ENCODE measurements at places on chromosomes 1 and 21.

GRCh38 chr1:24126018-24126671 lies 14.2 kb upstream of the MYOM3 start:
- no peak for DNase-seq

DNA sequence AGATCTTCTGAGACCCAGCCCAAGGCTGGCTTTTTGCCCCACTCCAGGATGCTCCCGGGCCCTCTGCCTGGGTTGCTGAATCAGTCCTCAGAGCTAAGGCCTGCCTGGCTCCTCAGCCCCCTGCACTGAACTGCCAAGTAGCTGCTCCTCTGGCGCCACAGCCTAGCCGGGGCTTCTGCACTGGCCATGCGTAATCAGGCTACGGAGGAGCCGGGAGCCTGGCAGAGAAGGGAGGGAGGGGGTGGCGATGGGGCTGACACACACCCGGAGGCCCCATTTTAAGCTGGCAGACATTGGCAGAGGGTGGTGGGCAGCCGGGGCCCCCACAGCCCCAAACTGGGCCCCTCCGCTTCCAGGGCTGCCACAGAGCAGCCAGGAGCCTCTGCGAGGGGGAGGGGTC lies 38.7 kb downstream of the ALPL start:
- no peak for DNase-seq

DNA sequence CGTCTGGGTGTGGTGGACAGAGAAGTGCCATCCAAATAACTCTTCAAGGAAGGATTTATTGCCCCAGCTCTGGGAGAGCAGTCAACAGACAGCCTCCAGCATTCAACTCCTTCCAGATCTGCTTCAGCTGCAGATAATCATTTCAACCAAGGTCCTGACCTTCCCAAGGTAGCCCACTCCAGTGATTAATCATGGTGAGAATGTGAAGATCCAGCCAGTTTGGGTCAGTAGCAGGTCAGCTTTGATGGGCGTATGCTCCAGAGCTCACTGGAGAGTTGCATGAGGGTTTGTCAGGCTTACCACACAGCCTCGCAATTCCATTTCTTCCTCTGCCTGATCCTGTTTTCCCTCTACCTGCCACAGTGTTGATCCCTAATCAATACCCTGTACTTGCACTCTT lies 214.5 kb upstream of the ZRANB2 start:
- DNase-seq, result no peak

- no peak for DNase-seq
Measured at GRCh38 chr21:37369307-37369854, 2.8 kb downstream of the DYRK1A start.

- no peak for DNase-seq
Measured at GRCh38 chr1:156807627-156808026, 9.0 kb downstream of the SH2D2A start.

DNA sequence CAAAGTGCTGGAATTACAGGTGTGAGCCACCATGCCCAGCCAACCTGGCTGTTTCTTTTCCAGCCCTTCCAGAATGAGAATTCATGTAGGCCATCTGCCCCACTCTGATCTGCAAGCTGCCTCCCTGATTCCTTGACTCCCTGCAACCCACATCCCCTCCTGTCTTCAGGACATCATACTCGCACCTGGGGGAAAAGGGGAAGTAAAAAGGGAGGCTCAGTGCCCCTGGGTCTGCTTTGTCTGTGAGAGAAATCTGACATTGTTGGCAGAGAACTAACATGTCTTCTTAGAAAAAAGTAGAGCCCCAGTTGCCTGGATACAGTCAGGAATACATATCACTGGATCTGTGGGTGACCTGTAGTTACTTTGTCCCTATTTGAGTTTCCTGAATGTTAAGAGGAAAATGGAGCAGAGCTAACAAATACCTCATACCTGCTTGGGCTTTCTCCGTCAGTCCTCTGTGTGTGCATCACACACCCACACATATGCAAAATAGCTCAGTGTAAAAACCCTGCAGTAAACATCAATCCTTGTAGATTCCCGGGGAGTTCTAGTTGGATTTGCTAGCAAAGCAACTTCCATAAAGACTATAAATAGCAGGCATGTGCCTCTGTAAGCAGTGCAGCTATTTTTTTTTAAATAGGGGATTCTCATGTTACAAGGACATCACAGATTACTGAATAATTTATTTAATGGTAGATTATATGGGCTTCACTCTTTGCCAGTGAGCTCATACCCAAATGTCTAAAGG lies 62.9 kb downstream of the TEX35 start:
- DNase-seq, result no peak

DNA sequence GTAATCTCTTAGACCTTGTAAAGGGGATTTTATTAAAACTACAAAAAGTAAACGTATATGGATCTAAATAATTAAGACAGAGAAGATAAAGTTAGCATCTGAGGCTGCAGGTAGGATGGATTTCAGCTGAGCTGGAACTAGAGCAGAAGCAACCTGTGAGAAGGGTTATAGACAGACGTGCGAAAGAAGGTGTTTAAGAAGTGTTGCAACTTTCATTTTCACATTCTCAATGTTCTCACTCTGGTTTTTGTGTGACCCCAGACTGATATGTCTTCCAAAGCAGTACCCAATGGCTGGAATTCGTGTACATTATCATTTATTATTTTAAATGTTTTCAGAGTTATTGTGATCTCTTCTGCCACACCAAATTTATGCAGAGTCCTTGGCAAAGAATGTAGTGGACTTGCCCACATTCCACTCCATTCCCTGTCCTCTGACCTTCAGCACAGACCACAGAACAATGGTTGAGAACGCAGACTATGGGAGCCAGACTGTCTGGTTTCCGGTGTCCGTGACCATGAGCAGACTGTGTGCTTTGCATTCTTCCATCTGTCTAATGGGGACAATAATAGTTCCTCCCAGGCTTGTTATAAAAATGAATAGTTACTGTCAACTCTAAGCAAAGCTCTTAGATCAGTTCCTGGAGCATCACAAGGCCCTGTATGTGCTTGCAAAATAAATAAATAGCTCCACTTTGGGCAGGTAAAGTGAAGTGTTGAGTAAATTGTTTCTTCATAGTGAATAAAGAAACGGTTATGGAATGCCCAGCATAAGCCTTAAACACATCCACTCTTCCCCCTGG lies 140.6 kb upstream of the SAMSN1 start:
- DNase-seq, result no peak

DNA sequence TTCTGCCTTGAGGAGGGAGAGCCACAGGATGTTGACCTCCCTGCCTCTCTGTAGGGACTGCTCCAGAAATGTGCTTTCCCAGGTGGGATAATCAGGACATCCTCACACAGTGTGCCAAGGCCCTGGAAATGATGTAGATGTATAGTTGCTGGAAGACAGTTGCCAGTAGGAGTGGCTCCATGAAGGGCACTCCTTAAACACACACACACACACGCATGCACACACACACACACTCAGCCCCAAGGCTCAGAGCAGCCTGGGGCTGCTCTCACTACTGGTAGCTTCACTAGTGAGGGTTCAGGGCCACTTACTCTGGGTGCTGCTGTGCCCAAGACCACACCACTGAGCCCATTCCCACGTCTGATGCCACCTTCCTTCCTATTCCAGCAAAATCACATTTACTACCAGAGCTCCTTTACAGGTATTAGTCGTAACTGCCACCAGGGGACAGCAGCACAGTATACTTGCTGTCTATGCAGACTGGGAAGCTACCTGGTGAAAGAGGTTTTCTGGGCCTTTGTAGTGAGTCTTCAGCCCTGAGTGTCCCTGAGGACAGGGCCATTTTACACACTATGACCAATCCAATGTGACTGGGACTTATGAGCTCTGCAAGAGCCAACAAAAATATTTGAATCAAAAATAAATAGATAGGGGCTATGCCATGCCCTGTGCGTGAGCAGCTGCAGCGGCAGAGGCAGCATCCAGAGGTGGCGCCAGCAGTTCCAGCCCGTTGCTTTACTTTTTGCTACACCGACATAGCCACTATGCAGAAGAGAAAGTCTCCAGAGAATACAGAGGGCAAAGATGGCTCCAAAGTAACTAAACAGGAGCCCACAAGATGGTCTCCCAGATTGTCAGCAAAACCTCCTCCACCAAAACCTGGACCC lies 15.0 kb downstream of the CRNN start:
- no peak for DNase-seq

DNA sequence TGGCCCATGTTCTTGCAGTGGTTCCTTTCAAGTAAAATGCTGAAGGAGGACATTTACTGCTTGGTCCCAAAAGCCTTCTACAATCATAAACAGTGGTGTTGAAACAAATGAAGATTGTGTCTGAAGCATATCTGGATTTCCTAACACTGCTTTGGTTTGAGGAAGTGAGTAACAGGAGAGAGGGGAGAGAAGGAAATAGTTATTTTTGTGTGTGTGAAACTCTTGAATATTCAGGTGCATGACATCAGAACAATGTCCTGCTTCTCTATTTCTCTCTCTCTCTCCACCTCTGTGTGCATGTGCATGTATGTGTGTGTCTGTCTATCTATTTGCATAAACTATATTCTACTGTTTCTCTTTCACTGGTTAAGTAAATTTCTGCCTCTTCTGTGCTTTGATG lies 61.4 kb upstream of the TNFSF18 start:
- no peak for DNase-seq

- peak; percentile 3 for DNase-seq
Measured at GRCh38 chr1:242454262-242455051, 70.0 kb downstream of the PLD5 start.

- DNase-seq, result no peak
Measured at GRCh38 chr1:169945181-169945580, 51.5 kb upstream of the SCYL3 start.

DNA sequence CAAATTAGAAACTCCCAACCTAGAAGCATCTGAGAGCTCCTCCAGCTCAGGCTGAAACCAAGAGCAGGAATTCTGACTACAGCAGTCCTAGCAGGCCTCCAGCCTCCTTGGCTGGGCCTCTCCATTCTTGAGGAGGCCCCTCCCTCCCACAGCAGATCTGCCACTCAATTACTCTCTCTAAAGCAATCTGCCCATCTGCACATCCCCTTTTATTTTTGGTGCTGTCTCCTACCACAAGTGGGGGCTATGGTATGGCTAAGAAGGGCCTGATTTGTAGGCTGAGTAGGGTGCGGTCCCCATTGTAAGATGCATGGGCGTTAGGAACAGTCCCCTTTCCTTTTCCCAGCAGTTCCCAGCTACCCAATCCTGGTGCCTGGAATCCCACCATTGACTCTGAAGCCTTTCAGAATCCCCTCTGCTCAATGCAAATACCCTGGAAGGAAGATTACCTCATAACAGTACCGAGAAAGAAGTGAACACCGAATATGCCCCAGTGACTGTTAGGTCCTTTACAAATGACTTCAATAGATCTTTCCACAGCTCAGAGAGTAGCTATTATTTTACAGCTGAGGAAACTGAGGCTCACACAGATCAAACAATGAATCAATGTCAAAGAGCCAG lies 11.6 kb upstream of the TTC39A start:
- no peak for DNase-seq

DNA sequence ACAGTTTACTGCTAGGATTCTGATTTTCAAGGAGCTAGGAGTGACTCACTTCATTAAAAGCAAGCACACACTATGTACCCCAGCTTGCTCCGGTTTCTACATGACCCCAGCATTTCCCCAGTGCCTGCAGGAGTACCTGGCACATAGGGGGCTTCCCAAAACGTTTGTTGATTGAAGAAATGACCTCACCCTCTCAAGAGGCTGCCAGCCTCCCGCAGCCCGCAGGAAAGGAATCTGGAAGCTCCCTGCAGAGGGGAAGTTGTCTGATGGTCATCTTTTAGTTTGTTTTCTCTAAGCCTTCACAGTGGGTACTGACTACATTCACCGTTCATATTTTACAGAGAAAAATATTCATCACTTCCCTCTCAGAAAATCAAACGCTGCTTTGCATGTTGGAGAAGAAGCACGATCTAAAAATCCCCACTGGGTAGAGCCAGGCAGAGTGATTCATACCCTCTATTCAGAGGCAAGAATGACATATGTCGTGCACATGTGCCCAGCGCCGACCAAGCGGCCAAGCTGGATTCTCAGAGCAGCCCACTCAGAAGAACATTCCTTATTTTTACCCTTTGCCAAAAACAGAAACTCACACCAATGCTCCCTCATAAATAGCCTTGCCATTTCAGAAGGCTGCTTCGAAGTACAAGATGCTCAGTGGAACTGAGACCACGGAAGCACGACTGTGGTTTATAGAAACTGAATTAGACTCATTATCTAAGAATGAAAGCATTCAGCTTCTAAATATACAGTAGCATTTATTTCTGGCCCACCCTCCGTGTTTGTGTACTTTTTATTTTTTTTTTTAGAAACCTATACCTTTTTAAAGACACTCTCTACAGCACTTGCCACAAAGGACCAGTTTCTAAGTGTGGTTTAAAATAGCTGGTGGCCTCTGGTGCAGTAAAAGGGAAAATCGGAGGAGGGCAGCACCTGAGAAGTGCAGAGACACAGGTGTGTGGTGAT lies 143.2 kb downstream of the MIS18A start:
- DNase-seq, result no peak

DNA sequence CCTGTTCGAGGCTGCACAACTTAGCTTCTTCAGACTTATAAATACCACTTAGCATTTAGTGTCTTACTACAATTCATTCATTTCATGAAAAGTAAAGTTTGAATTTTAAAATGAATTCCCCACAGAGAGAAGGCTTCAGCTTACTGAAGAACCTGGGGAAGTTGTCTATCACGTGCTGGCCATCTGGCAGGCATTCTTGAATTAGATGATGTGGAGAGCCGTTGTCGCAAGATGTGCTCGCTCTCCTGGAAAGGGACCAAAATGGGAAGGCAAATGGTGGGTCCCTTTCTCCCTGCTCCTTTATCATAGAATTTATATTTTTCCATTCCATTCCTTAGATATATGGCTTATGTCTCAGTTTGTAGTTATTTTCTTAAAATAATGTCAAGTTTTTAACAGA lies 90.5 kb downstream of the CD247 start:
- no peak for DNase-seq

All from NCI-H2029 (cell line).